LNCaP clone FGC (cell line): ENCODE measurements at places on chromosomes 12 and 14.

DNA sequence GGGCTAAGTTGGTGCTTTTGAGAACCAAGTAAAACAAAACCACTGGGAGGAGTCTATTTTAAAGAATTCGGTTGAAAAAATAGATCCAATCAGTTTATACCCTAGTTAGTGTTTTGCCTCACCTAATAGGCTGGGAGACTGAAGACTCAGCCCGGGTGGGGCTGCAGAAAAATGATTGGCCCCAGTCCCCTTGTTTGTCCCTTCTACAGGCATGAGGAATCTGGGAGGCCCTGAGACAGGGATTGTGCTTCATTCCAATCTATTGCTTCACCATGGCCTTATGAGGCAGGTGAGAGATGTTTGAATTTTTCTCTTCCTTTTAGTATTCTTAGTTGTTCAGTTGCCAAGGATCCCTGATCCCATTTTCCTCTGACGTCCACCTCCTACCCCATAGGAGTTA is 1.8 kb upstream of the RAB5B start:
- DNase-seq: no peak

DNA sequence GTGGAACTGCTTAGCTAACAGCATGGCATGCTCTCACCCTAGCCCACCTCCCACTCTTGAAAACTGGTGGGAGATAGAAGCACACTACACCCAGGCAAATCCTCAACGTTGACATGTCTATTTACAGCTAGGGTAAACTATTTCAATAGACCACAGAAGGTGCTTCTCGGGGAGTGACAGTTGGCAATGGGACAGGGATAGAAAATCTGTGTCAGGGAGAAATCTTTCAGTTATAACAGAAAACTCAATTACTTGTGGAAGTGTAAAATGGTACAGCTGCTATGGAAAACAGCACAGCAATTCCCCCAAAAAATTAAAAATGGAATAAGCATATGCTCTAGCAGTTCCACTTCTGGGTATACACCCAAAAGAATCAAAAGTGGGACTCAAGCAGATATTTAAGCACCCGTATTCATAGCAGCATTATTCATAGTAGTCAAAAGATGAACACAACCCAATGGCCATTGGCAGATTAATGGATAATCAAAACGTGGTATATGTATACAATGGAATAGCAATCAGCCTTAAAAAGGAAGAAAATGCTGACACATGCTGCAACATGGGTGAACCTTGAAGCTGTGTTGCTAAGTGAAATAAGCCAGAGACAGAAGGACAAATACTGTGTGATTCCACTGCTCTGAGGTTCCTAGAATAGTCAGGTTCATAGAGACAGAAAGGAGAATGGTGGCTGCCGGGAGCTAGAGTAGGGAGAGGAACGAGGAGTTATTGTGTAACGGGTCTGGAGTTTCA is 92.5 kb downstream of the STAB2 start:
- no peak for DNase-seq

GRCh38 chr14:71142375-71143038 is 235.2 kb downstream of the PCNX1 start:
- DNase-seq: no peak

DNA sequence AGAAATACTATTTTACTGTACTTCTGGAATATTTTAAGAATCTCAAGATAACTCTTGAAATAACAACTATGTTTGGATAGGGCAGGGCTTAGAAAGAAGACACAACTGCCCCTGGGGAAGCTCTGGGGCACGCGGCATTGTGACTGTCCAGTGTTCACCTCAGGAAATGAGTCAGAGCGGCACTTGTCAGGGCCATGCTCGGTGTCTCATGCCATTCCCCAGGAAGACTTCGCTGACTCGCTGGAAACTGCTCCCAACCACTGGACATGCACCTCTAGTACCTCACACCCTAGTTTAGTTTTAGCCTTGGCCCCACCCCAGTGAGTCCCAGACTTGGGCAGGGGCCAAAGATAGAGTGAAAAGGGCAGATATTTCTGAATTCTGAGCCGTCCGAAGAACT is 192.0 kb downstream of the TTC7B start:
- DNase-seq: no peak

- DNase-seq: no peak
These were observed 68.7 kb downstream of the PTPRQ start for GRCh38 chr12:80512781-80513180.
